ENCODE measurements at places on chromosomes 12 and 14.

- DNase-seq: no peak
Measured at GRCh38 chr12:62643486-62643885, 176.9 kb downstream of the MON2 start.

GRCh38 chr12:67927324-67927723 is 61.9 kb upstream of the IFNG-AS1 start:
- no peak for DNase-seq

DNA sequence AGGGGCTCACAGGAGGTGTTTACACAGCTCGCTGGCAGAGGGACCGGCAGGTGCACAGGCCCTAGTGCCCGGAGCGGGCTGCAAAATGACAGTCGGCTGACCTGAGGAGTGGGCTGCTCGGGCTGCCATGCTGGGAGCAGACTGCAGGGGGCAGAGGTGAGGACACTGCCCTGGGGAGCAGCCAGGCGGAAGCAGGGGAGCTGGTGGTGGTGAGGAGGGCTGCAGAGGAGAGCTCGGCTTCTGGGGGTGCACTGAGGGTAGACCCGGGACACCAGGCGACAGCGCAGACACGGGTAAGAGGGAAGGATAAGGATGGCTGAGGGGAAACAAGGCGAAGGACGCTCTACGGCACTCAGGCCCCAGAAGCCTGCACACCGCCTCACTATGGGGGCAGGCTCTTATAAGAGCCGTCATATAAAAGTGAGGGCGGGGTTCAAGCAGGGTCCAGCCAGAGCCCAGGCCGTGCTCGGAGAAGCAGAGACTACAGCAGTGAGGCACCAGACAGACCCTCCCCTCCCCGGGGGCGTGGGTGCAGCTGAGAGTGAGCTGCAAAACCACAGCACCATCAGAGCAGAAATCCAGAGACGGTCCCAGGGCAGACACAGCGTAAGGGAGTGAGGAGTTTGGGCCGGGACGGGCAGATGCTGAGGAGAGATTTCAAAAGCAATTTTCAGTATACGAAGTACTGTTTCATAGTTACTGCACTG is 62.5 kb downstream of the CCDC88C start:
- DNase-seq: no peak

DNA sequence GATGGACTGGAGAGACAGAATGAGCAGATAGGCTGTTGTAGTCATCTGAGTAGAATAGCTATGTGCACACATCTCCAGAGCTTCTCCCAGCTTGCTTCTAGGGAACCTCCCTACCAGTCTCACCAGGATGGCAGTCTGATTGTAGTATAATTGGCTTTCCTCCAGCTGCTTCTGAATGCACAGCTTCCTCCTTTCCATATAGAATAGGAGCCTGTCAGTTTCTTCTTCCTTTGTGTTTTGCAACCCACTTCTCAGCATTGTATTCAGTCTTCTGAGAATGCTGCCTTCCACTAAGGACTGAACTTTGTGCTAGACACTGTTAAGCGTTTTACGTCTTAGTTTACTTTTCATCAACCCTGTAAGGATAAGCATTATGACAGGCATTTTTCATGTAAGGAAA is 2.2 kb upstream of the CSAD start:
- no peak for DNase-seq

- DNase-seq: no peak
Measured at GRCh38 chr12:24127919-24128721, 178.7 kb upstream of the SOX5 start.

- DNase-seq: no peak
Measured at GRCh38 chr12:130394906-130395305, 57.2 kb downstream of the PIWIL1 start.

- DNase-seq: no peak
Measured at GRCh38 chr14:37599507-37600368, 4.3 kb downstream of the TTC6 start.

- no peak for DNase-seq
Measured at GRCh38 chr14:52868911-52869618, 77.7 kb upstream of the GNPNAT1 start.

DNA sequence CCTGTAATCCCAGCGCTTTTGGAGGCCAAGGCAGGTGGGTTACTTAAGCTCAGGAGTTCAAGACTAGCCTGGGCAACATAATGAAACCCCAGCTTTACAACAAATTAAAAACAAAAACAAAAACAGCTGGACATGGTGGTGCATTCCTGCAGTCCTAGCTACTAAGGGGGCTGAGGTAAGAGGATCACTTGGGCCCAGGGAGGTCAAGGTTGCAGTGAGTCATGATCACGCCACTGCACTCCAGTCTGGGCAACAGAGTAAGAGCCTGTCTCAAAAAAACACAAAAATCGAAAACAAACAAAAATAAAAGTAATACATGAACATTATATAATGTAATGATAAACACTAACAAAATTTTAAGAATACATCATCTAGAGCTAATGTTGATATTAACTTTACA is 46.2 kb upstream of the GRIP1 start:
- no peak for DNase-seq

DNA sequence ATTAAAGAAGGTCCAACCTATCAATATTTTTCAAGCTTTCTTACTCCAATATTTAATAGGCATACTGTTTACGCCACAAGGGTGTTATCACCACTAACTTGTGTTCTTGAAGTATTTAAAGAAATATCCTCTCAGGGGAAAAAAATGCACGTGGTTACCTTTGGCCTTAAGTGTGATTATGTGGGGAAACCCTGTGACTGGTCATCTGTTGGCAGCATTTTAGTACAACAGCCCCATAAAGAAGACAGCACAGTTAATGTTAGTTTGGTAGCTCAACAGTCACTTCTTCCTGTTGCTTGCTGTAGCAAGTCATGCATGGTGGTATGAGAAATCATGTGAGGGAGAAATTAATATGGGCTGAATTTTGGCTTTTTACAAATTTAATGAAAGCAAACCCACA is 1021.5 kb upstream of the TMEM132C start:
- no peak for DNase-seq

GRCh38 chr14:73455294-73455693 is 3.1 kb downstream of the NUMB start:
- no peak for DNase-seq

DNA sequence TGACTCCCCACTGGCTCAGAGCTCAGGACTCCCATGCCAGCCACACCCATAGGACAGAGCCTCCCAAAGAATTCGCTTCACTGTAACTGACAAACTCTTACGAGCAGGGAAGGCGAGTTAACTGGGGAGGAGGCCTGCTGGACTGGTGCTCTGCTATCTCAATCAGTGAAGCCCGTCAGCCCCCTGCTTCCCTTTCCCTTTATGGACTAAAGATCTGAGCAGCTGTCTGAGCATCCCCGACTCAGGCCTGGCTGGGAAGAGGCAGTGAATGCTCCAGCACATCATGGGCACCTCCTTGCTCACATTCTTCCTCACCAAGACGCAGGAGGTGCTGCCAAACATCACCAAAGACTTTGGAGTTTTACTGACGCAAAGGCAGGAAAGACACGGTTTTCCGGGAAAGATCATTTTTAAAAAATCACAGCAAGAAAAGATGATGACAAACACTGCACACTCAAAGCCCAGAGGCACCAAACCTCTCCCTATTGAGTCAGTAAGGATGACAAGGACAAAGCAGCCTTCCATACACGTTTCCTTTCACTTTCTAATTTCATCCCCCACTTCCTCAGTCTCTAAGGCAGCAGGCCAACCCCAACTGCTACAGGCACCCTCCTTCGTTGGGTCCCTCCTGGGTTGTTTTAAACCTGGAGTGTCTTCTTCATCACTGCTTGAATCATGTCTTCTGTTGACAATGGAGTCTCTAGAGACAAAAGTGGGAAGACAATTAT is 45.0 kb upstream of the P2RX7 start:
- DNase-seq: no peak

- DNase-seq: no peak
Measured at GRCh38 chr12:39239490-39240486, 203.1 kb downstream of the KIF21A start.

DNA sequence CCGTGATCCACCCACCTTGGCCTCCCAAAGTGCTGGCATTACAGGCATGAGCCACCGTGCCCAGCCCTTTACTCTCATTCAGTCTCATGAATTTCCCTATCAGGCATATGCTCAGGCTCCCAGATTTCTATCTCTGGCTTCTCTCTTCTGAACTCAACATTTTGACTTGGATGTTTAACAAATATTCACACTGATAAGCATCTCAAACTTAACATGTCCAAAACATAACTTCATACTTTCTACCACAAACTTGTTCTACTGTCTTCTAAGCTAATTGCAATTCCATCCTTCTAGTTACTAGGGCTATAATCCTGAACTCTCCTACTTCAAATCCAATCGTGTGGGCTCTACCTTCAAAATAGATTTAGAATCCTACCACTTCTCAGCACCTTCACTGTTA is 73.9 kb upstream of the PAWR start:
- no peak for DNase-seq

DNA sequence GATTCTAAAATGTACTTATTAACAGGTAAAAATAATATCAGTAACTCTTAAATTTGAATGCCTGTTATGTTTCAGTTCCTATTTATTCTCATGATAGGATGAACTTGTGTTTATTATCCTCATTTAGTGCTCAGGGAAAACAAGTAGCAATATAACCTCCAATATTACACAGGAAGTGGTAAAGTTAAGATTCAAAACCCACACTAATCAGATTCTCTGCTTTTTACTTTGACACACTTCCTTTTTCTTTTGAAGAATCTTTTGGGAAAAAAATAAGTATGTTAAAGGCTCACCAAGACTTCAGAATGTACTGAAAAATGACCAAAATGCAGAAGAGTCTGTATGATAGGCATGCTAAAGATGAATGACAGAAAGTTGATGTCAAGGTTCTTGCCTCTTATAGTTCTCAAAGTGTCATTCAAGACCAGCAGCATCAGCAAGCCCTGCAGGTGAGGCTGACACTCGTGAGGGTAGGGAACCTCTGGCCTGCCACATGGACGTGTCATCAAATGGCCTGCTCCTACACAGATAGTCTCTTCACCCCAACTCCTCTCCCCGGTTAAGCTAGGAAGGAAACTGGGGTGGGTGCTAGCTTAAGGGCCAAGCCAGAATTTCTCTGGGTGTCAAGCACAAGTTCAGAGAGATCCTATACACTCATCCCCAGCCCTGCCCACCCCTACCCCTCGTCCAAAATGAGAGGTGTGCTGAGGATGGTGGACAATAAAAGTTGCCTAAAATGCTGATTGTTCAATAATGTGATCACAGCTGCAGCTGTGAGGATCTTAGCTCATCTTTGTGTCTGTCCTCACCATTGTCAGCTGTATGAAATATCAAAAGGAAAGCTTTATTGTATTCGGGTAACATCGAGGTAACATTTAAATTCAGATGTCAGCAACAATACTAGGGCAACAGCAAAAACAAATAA is 6.3 kb downstream of the TBPL2 start:
- no peak for DNase-seq

DNA sequence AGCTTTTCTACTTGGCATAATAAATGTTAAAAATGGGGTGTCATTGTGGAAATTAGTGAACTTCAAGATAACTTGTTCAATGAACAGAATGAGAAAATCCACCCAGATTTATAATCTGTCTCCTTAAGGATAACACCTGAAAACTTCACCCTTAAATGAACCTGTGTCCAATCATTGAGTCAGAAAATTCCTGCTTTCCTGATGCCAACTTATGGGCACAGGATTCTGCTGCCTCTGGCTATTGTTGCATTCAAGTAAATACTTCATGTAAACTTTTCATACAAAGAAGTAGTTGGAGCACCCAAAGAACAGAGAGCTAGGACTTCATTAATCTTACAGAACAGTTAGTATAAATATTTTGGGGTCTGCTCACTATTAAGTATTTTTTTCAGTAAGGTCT is 98.9 kb upstream of the PLEKHA5 start:
- no peak for DNase-seq

GRCh38 chr12:6067152-6067916 is 57.1 kb downstream of the VWF start:
- DNase-seq: no peak

GRCh38 chr12:8689681-8690080 is 8.1 kb upstream of the RIMKLB start:
- no peak for DNase-seq

DNA sequence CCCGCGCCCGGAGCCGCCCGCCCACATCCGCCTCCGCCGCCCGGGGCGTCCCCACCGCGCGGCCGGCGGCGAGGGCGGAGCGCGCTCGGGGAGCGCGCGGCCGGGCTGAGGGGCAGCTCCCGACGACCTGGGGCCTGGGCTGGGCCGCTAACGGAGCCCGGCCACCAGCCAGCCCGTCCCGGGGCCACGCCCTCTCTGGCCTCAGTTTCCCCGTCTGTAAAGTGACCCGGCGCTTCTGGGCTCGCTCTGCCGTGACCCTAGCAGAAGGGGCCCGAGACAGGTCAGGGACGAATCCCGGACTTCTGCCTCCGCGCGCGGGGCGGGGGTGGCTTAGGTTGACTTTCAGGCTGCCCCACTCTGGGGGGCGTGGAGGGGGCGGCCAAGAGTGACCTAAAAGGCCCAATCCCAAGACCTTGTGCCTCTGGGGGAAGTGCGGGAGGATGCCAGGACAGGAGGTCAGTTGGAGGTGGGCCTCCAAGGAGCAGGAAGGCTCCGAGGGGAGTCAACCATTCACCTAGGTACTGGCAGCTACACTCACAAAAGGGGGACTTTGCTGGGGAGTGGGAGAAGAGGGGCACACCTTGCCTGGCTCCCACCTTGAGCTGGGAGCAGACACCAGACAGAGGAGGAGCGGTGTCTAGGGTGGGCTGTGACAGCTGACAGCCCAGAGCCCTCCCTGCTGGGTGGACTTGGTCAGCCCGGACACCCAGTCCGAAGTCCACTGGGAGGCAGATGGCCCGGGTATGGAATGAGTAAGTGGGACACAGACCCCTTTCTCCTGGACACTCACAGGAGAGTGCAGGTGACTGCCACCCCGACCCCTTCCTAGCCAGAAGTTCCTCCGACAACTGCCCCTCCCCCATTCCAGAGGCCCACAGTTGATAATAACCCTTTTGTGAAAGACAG is 486 bp upstream of the AKT1 start:
- peak; percentile 52 for DNase-seq

GRCh38 chr12:112933129-112933505 is 5.2 kb upstream of the OAS3 start:
- no peak for DNase-seq

- DNase-seq: no peak
Measured at GRCh38 chr12:50241178-50241577, 42.1 kb downstream of the LIMA1 start.

- no peak for DNase-seq
Measured at GRCh38 chr14:63428486-63428885, 109.8 kb upstream of the GPHB5 start.

- no peak for DNase-seq
Measured at GRCh38 chr12:89475203-89475990, 49.2 kb downstream of the GALNT4 start.

- no peak for DNase-seq
Measured at GRCh38 chr14:68789821-68790643, 2.8 kb downstream of the ZFP36L1 start.

All from stimulated activated CD8-positive, alpha-beta memory T cell treated with anti-CD3 and anti-CD28 coated beads, Interleukin-7, amount 100 ng/mL, for 1 hour (primary cell).